Tibial artery (tissue), 4 donors: ENCODE measurements at places on chromosomes 2 and 18.

DNA sequence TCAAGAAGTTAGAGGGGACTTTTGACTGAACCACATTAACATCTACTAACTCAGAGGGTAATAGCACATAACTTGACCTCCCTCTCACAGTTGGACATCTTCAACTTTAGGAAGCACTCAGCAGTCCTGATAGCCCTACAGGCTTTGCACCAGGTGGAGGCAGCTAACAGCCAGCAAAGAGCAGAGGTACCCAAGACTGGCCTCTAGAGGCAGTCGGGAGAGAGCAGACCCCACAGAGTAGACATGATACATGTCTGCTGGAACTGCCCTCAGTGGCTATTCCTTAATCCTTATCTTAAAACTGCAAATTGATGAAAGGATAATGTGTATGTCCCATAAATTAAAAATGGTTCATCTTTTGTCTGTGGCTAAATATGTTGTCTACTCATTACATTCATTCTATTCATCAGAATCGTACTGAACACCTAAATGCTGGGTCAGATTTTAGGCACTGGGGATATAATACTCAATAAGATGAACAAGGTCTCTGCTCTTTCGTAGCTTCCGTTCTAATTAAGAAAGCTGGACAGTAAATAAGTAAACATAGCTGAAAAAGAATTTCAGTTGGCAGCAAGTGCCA, 49.8 kb downstream of the CAB39 start:
- DNase-seq, result no peak

DNA sequence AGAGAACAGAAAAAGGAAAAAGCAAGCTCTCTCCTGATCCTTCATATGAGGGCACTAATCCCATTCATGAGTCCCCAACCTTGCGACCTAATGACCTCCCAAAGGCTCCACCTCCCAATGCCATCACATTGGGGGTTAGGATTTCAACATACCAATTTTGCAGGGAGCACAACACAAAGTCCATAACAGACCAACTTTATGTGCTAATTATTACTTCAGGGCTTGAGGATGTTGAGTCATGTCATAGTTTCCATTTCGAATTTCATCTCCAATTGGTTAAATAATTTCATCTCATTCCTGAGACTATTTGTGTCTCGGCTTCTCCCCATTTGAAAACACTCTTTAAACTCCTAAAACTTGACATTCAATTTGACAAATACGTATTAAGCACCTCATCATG, 69.9 kb upstream of the KLF7 start:
- no peak for DNase-seq

DNA sequence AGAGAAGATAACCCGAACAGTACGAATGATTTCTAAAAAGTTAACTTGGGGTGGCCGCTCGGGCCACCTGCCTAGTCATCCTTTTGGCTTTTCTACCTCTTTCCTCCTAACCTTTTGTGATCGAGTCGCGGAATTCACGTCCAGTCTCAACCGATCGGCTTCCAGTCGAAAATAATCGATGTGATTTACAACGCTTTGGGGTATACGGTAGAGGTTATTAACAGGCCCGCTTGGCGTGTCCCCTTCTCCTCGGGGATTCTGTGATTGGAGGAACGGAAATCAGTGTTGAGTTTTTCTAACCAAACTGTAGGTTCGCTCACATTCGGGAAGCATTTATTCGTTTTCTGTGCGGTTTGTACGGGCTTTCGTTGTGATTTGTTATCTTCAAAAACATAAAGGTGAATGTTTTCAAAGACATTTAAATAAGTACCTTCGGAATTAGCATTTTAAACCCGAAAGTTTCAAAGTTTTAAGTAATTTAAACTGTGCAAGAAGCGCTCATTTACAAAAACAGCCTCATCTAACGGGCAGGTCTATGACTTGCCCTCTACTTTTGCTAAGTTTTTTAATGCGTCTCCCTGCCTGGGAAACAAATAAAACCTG, 588 bp upstream of the FOXI3 start:
- peak; percentile 19 for DNase-seq

DNA sequence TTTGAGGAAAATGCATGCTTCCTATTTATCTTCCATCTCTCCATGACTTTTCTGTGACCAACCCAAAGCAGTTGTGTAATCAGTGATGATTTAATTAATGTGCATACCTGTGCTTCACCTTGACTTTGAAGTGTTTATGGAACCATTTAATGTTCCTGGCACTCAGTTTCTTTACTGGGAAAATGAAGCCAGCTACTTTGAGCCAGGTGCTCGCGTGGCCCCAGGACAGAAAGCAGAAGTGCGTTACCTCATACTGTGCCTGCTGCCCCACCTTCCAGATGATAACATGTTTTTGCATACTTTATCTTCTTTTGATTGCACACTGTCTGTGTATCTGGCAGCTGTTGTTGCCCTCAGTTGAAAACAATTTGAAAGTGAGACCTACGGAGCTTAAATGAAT, 61.3 kb downstream of the PMAIP1 start:
- no peak for DNase-seq

DNA sequence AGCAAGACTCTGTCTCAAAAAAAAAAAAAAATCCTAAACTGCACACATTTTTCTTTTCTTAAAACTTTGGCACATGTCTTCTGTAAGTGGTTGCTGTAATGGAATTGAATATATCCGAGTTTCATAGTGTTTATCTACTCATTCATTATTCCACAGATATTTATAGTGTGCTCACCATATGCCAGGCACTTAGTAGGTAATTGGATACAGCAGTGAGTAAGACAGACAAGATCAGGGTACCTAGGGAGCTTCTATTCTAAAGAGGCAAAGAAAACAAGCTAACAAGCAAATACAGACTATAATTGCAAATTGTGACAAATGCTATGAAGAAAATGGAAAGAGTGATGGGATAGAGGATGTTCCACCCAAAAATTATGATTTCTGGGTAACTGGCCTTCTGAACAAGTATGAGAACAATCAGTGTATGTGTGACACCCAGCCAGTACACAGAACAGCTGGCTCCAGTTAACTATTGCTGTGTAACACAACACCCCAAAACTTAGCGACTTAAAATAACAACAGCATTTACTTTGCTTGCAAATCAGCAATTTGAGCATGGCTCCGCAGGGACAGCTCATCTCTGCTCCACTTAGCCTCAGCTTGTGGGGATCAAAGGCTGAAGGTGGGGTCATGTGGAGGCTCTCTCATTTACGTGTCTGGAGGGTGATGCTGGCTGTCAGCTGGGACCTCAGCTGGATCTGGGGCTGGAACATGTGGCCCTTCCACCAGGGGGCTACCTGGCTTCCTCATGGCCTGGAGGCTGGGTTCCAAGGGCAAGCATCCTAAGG, 224.9 kb downstream of the INSIG2 start:
- no peak for DNase-seq

DNA sequence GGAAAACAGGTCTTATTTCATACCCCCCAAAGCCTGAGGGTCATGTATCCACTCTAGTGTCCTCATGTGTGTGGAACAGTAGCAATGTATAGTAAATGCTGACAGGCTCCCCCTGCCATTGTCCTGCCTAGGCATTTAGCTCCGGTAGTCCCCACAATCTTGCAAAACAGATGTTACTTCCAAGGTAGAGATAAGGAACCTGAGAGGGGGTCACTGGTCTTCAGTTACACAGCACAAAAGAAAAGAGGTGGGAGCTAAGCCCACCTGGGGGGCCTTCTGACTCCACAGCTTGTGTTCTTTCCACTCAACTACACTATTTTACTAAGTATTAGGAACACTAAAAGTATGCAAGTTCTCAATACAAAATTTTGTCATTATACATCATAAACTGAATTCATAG, 17.4 kb upstream of the FECH start:
- DNase-seq, result no peak

DNA sequence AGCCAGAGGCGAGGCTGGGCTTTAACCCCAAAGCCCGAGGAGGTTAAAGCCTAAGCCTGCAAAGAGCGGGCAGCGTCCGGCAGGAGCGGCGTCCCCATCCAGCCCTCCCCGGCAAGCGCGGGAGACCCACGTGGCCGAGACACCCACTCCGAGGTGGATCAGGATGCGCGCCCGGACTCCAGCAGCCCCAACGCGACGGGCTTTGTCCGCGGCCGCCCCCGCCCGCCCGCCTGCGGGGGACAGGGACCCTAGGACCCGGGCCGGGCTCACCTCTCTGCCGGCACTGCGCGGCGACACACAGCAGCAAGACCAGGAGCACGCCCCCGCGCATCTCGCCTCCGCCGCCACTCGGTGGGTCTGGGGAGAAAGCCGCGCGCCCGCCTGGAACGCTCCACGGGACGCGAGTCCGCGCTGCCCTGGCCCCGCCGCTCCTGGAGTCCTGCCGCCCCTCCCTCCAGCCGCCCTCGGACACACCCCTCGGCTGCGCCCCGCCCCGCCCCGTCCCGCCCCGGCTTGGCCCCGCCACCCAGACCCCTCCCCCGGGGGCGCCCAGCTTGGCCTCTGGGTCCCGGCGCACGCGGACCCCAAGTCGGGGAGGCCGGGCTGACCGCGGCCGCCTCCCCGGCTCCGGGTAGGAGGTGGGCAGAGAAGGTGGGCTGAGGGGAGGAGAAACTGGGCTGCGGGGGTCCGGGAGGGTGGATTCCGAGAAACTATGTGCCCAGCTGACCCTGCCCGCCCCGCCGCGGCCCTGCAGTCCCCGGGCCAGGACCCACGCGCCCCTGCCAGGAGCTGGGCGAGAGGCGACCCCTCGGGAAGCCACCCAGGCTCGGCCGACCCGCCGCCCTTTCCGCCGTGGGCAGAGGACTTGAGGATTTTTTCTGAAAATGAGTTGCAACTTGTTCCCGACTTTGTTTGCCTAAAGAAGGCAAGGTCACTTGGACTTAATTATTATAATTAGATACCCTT, at the start of gene LAMA1:
Gene LAMA1 (minus strand): TSS at position 408 of the 966 bp plus-strand sequence. CDS start 77 bp downstream, at position 331.
- no peak for DNase-seq

DNA sequence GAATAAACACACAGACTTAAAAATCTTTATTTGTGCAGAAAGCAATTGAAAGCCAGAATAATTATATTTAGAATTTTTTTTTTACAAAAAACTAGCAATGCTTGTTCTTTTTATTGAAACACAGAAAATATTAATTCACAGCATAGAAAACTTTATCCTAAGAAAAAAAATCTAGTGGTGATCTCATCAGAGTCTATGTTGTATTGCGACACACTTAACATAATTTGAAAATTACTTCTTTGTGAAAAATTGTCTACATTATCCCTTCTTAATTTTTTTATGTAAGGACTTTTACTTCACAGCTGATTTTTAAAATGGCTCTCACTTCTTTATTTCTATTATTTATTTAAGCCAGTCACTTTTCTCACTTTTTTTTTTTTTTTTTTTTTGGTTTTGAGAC, 103.4 kb downstream of the LDLRAD4 start:
- no peak for DNase-seq

DNA sequence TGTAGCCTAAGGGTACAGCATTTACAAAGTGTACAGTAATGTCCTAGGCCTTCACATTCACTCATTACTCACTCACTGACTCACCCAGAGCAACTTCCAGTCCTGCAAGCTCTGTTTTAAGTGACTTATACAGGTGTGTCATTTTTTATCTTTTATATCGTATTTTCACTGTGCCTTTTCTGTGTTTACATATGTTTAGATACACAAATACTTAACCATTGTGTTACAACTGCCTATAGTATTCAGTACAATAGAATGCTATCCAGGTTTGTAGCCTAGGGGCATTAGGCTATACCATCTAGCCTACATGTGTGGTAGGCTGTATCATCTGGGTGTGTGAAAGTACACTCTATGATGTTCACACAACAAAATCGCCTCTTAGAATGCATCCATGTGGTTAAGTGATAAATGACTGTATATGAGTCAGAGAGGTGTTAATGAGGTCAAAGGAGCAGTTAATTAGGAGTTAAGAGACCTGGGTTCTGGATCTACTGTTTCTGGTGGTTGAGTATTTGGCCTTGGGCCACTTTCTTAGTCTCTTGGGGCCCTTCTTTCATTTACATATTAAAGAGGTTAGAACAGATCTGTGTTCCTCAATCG, 149.1 kb downstream of the GREB1L start:
- DNase-seq, result no peak

DNA sequence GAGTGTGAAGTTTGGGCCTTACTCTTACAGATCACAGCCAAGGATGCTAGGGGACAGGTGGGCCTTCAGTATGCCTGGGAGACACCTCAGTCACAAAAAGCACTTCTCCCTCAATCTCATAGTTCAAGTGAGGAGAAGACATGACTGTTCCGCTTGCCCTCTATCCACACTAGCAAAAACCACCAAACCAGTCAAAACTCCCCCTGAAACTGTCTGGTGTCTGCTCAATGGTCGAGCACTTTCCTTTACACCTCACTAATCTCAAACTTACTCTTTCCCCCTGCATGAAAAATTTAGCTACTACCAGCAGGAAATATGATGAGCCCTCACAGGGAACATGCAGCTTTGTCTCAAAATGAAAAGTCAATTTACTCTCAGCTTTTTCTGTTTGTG, 232.2 kb downstream of the TRIB2 start:
- no peak for DNase-seq

GRCh38 chr2:26892922-26893524, 45.1 kb downstream of the DPYSL5 start:
- DNase-seq, result no peak
